ENCODE measurements at places on chromosomes 11 and 22.
A peak's percentile ranks its signal among the peaks of the same experiment; 100 is the strongest.

DNA sequence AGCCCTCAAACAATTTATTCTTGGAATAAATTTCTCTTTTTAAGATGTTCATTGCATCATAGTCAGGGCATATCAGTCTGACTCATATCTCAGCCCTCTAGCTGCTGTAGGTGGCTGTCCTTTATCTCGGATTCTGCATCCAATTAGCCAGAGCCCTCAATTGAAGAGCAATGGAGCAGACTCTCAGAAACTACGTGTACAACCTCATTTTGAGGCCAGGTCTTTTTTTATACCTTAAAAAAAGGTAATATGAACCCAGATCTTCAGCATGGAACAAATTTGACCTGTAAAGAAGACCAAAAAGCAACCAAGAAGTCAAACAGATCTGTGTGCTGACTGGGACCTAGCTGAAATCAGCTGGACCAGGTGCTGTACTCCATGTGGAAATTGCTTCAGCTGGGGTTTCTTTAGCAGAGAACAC is 8.7 kb downstream of the OR52A5 start:
- DNase-seq: no peak

GRCh38 chr11:20156280-20156875 is 3.9 kb downstream of the DBX1 start:
- peak; percentile 37 for DNase-seq

- no peak for DNase-seq
Observed at GRCh38 chr11:121032546-121032945, 8.6 kb downstream of the TBCEL start.

- DNase-seq: no peak
Observed at GRCh38 chr11:130085671-130086290, 16.1 kb downstream of the APLP2 start.

GRCh38 chr11:27420722-27421572 is 51.6 kb downstream of the LGR4 start:
- no peak for DNase-seq

GRCh38 chr11:66071381-66071801 is 1.3 kb downstream of the PACS1 start:
- no peak for DNase-seq

DNA sequence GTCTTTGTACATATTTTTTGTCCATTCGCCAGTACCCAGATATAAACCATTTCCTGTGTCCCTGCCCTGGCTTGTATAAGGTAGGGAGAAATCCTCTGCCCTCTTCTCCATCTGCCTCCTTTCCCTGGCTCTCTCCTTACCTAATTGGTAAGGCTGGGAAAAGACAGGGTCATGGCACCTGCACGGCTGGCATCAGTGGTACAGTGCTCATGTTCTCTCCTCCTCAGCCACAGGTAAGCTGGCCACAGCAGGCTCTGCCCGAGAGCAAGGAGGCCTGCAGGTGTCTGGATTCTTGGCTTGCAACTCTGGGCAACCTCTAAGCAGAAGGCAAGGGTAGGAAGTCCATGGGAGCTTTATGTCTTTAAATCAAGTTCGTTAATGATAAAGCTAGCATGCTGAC is 419.9 kb downstream of the BUD13 start:
- no peak for DNase-seq

- no peak for DNase-seq
Observed at GRCh38 chr22:49545606-49546005, 282.1 kb downstream of the BRD1 start.

- DNase-seq: no peak
Observed at GRCh38 chr11:102208835-102209234, 98.6 kb downstream of the YAP1 start.

- no peak for DNase-seq
Observed at GRCh38 chr11:65090628-65091027, 5.4 kb upstream of the VPS51 start.

DNA sequence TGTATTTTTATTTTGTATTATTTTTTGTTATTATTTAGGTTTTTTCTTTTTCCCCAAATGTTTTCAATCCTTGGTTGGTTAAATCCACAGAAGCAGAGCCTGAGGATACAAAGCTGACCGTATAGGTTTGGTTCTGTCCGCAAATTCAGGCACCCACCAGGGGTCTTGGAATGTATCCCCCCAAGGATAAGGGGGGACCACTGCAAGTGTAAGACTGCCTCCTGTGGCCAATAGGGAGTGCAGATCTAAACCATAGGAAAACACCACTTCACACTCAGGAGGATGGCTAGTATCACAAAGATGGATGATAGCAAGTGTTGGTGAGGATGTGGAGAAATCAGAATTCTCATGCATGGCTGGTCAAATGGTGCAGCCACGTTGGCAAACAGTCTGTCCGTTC is 20.0 kb downstream of the CPT1A start:
- DNase-seq: no peak

- DNase-seq: peak; percentile 24
Observed at GRCh38 chr22:19870153-19871022, 15.7 kb upstream of the GNB1L start.

- DNase-seq: no peak
Observed at GRCh38 chr22:47091246-47091651, 328.8 kb downstream of the TBC1D22A start.

DNA sequence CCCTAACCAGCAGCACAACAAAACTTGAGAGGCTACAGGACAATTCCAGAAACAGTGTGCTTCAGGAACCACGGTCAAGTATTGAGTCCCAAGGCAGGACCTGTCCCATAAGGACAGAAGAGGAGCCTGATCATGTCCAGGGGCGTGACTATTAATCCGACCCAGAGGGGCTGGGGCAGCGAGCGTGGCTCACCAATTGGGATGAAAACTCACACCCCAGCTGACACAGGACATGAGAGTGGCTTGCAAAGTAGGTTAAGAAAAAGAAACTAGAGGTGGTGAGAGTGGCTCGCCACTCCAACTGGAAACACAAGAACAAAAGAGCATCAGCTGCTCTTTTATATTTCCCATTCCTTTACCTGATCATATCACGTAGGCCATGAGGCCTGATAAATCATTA is 16.0 kb upstream of the FEZ1 start:
- DNase-seq: no peak

- DNase-seq: peak; percentile 74
Observed at GRCh38 chr22:36277482-36278291, 24.8 kb downstream of the APOL1 start.

- no peak for DNase-seq
Observed at GRCh38 chr22:25736378-25737011, 5.5 kb upstream of the MYO18B start.

DNA sequence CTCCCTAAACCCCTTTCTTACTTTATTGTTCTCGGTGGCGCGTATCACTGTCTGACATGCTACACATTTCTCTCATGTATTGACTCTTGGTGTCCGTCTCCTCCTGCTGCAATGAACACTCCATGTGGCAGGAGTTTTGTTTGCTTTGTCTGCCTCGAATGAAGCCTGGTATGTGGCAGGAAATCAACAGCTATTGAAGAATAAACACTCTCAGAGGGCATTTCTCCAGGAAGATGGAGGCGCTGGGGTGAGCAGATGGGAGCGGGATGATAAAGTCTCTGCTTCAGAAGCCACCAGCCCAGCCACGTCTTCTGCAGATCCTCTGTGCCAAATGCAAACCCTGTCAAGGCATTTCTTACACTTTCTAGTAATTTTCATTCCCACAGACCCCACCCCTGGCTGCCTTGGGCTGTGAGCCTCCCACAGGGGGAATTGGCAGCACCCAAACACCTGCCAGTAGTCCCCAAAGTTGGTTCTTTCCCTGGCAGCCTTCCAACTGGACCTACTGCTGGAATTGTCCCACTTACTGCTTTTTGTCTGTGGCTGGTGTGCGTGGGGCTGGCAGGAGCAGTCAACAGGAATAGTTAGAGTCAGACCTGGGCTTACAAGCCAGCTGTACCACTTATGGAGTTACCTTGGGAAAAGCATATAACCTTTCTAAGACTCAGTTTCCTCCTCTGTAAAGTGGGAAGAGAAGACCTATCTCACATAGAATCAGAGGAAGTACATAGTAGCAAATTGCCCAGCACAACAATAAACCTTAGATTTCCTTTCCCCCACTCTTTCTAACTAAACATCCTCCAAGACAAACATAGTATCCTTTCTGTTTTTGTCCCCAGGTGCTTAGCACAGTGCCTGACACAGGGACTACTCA is 13.3 kb upstream of the IL10RA start:
- no peak for DNase-seq

DNA sequence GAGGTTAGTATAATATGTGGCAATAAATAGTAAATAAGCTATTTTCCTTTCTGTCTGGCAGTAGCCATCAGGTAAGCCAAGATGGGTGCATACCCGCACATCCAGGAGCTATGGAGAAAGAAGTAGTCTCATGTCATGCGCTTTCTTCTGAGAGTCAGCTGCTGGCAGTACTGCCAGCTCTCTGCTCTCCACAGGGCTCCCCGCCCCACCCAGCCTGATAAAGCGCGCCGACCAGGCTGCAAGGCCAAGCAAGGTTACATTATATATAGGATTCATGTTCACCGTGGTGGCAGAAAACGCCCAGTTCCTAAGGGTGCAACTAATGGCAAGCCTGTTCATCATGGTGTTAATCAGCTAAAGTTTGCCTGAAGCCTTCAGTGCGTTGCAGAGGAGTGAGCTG is 126.2 kb downstream of the ATG16L2 start:
- no peak for DNase-seq

DNA sequence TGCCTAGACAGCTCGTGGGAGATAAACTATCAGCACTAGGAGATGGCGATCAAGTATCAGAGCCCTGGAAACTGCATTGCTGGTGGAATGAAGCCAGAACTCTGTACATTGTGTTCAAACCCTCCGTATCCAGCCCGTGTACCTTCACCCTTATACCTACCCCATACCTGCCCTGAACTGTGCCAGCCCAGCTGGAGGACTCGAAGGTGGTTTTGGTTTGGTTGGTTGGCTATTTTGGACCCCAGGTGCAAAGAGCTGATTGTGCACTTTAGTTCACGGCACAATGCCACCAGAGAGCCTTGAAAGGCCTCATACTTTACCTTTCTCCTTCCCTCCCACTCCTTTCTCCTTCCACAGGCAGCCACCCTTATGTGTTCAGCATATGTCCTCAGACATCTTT is 16.0 kb downstream of the FAM83F start:
- no peak for DNase-seq

GRCh38 chr22:40499209-40499623 is 128.8 kb downstream of the SGSM3 start:
- no peak for DNase-seq

DNA sequence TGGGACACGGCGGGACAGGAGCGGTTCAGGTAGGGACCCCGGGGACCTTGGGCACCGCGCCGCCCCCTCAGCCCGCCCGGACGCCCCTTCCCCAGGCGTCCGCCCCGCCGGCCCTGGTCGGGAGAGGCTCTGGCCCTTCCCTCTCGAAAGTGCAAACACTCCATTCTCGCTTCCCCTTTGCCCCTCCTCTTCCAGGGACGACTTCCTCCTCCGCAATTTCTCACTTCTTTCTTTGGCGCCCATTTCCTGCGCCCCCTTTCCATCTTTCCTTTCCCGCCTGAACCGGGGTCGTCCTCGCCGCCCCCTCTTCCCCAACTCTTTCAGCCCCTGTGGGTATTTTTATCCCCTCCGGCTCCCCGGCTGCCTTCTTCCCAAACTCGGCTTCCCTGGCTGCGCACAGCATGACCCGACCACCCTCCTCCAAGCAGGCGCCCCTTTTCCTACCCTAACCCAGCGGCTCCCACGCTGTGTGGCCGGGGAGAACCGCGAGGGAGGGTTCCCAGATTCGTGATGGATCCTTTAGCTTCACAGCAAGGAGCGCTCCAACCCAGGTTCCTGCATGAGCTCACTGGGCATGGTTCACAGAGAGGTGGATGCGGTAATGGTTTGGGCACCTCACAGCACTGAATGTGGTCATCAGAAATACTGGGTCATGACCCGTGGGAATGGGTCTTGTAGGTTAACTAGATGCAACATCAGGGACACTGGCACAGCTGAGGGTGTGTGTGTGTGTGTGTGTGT is 689 bp downstream of the RAB39A start:
- no peak for DNase-seq

GRCh38 chr11:10454878-10455631 is at the start of gene AMPD3:
Gene AMPD3 (plus strand): TSS chr11:10455264. CDS start chr11:10461520, 6,256 bp downstream.
- no peak for DNase-seq

DNA sequence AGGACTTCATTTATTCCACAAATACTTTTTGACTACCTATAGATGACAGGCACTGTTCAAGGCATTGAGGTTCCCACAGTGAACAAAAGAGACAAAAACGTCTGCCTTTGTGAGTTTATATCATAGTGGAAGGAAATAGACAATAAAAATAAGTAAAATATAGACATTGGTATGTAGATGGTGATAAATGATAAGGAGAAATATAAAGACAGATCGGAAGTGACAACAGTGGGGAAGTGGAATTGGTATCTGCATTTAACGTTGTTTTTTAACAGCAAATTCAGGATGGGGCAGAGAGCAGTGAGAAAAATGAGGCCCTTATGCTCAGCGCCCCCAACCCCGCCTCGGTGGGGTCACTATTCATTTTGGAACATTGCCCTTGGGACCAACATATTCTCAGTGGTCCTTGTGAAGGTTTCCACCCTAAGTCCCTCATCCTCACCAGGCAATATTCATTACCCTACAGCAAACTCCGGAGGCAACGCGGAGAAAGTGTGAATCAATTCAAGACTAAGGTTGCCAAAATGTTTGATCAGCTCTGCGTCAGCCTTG is 627 bp upstream of the PEX26 start:
- DNase-seq: no peak

DNA sequence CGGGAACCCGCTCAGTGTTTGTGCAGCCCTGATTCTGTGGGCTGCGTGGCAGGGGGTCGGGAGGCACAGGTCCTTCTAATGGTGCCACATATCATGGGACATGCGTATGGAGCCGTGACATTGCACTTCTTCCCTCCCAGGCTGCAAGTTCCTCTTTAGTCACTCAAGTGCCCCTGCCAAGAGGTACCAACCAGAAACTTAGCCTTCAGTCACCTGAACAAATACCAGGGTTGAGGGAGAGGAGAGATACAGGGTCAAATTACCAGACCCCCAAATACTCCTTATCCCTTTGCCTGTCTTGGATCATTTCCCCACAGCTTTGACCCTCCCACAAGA is 209.1 kb downstream of the BUD13 start:
- DNase-seq: no peak

DNA sequence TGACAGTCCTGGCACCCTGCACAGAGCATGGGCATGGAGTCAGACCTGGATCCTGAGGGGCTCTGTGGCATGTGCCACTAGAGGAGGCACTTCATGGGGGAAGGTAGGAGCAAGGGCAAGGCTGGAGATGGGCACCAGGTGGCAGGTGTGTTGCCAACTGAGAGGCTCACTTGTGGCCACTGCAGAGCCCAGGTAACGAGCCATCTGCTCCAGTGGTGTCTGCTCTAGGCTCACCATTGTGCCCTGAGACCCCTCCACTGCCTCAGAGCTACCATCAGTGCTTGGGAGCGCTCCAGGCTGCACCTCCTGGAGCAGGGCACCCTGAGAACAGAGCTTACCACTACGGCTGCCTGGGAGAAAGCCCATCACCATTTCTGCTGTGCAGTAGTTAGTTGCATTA is 1.3 kb upstream of the ZDHHC8 start:
- DNase-seq: no peak

GRCh38 chr11:59898650-59899049 is 20.1 kb downstream of the OOSP3 start:
- DNase-seq: no peak
